ENCODE measurements at places on chromosomes 12 and 14.

DNA sequence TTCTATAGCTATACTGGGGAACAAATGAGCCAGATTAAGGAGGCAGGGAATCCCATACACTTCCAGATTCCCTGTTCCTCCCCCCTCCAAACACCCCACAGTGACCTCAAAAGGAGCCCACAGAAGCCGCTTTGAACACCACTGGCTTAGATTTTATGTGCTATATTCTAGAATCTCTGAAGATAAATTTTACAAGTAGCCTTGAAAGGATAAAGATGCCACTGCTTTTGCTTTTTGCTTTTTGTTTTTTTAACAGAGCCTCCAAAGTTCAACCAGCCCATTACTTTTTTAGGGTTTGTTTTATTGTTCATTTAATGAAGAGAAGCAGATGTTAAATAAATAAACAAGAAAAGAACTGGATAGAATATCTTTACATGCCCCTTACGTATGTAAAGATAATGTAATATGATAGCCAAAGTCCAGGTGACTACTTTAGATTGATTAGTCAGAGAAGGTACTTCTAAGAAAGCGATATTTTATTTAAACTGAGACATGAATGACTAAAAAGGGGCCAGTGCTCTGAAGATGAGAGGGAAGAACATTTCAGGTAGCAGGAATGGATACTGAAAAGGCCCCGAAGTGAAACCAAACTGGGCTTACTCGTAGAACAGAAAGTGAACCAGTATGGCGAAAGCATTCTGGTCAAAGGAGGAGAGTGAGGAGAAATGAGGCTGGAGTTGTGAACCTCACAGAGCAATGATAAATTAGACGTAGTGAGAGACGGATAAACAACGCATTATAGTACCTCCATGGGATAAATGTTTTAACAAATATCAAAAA is 44.6 kb downstream of the DUSP6 start:
- no peak for DNase-seq

GRCh38 chr14:24051789-24052655 is at the start of gene CARMIL3:
Gene CARMIL3 (plus strand): TSS chr14:24052009. CDS start chr14:24052154, 145 bp downstream.
- DNase-seq = peak; percentile 21

GRCh38 chr12:45729233-45730083 is at the start of gene ARID2:
Gene ARID2 (plus strand): TSS chr12:45729706. CDS start chr12:45729837, 131 bp downstream.
- DNase-seq = peak; percentile 47

DNA sequence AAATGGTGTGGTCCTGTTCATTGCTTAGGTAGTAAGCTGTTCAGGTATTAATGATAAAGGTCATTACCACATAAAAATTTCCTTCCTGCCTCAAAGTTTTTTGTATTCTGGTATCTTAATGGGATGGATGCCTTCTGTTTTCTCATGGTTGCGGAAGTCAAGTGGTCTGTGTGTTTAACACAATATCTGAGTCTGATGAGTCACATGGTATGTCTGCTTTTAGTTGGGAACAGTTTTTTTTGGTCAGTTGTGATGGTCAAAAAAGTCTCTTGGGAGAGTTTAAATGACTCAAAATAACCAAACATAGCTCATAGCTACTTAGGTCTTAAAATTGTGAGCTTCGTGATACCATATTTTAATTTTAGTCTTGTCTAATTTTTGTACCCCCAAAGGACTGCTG is 40.7 kb downstream of the STK38L start:
- no peak for DNase-seq

GRCh38 chr12:94982456-94982855 is 21.0 kb downstream of the NDUFA12 start:
- no peak for DNase-seq

DNA sequence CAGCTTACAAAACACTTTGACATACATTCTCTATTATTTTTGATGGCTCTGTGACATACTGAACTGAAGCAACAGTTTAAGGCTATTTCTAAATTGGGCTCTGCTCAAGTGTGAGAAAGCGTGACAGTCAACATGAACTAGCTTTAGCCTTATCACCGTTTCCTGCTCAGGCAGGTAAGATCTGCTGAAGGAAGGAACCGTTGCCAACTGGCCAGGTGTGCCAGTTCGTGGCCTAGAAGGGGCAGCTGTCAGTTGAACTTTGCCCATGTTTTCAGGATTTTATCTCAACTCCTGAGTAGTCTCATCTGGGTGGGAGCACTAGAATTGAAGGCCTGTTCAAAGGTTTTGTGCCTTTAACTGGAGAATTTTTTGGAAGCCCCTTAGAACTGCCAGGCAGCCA is 79.5 kb downstream of the ETV6 start:
- DNase-seq = no peak

GRCh38 chr12:96134200-96134599 is 60.0 kb upstream of the ELK3 start:
- DNase-seq = no peak

DNA sequence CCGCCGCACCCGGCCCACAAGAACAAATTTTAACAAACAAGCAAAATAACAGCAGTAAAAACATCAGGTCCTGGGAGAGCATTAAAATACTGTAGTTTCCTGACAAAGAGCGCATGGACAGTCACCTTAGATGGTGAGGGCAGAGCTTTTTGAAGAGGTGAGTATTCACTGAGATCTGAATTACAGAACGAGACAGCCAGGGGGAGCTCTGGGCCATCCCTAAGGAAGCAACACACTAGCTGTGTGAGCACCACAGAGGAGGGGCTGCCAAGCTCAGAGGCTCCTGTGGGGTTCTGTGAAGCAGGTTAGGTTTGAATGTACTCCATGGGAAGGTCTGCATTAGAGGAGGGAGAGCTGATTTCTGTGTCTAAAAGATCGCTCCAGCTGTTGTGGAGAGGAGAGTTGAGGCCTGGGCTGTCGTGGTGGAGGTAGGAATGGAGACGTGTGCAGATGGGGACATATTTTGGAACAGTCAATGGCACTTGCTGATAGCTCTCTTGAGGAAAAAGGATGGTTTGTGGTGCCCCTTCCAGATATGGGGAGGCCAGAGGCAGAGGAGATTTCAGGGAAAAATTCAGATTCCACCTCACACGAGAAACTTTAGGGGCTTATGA is 72.9 kb downstream of the TRAFD1 start:
- DNase-seq = no peak

- no peak for DNase-seq
These were observed 105.6 kb downstream of the VEZT start for GRCh38 chr12:95323212-95323611.

DNA sequence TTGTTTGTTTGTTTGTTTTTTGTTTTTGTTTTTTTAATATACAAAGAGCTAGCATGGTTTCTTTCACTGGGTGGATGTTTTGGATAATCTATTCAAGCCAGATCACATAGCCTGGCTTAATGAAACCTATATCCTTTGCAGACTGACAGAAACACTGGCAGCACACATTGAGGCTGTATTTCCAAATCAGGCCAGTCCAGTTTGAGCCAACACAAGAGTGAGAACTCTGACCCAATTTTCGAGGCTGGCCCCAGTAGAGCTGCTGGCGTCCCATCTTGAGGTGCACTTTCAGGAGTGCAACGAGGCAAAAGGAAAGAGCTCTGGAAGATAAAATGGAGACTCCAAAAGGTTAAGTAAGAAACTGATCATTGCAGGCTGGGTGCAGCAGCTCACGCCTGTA is 43.9 kb upstream of the ACTN1 start:
- DNase-seq = no peak

All from stimulated activated CD4-positive, alpha-beta T cell treated with anti-CD3 and anti-CD28 coated beads, Interleukin-12 subunit alpha, Interleukin-12 subunit beta, amount 100 ng/mL, for 24 hours (primary cell).